ENCODE measurements at places on chromosomes 3 and 15.
A peak's percentile ranks its signal among the peaks of the same experiment; 100 is the strongest.

DNA sequence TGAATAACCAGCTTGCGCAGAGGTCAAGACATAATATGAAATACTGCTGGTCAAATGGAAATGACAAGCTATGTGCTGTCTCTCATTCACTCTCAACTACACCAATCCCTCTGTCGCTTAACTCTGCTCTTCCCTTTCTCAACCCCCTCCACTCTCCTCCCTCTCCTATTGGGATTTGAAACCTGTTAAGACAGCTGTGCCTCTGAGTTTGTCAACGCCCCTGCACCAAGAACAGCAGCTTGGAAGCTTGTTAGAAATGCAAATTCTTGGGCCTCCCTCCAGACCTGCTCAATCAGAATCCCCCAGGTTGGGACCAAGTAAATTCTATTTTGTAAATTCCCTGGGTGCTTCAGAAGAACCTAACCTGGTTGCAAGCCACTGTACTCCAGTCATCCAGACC, 149.7 kb upstream of the ATP2B2 start:
- DNase-seq = no peak

GRCh38 chr15:45378149-45378912, at the start of gene GATM:
GATM (minus strand) TSS chr15:45378544; CDS start chr15:45378453, 91 bp downstream.
- peak; percentile 58 for DNase-seq

DNA sequence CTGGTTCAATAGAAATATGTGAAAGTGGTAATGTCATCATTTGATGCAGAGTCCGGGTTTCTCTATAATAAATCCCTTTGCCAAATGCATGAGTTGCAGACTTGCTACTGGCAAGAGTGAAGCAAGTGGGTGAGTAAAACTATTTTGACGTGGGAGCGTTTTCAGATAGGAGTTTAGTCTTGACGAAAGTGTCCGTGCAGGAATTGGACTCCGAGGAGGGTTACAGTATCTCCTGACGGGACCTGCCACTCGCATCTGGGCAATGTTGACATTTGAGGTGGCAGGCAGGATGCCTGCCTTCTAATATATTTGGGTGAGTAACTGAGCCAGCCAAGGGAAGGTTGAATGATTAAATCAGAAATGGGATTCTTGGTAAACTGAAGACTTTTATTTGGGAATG, 16.0 kb downstream of the CDV3 start:
- DNase-seq = no peak

GRCh38 chr15:68408971-68409370, 23.0 kb downstream of the ITGA11 start:
- no peak for DNase-seq

DNA sequence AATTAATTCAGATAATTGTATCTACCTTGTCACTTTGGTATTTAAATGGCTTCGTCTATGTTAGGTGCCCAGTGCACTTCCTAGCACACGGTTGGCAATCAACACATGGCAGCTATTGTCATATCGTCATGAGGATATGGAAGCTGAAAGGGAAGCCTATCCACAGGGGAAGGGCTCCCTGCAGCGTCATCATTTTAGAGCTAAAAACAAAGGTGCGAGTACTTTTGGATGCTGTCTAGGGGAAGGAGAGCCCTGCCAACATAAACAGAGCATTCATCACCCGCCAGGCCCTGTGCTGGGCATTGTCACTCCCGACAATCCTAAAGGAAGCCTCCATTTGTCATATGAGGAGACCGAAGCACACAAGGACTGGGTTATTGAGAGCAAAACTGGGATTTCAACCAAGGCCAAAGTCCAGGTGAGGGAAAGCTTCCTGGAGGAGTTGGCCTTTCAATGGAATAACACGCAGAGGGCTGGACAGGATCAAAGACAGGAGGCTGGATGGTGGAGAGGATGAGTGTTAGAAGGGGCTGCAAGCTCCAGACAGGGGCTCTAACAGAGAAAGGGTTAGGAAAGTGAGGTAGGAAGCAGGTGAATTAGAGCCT, 8.0 kb upstream of the PARL start:
- no peak for DNase-seq

GRCh38 chr15:38705436-38706219, 141.0 kb upstream of the RASGRP1 start:
- DNase-seq = no peak

GRCh38 chr15:49927189-49927861, 191.7 kb downstream of the ATP8B4 start:
- DNase-seq = no peak

DNA sequence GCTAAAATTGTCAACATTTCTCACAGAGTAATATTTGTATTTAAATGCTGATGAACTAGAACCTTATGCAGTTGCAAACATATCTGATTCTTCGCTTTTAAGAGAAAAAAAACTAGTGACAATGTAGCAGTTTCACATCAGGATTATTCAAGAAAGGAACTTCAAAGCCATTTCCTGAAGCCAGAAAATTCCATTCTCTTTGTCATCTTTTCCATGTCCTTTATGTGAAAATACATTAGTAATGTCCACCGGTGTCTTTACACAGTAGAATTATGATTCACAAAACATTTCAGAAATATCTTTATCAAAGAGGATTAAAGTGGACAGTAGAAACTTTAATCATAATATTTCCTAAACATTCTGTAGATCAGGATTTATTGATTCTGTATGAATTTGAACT, 12.7 kb upstream of the LXN start:
- DNase-seq = no peak

DNA sequence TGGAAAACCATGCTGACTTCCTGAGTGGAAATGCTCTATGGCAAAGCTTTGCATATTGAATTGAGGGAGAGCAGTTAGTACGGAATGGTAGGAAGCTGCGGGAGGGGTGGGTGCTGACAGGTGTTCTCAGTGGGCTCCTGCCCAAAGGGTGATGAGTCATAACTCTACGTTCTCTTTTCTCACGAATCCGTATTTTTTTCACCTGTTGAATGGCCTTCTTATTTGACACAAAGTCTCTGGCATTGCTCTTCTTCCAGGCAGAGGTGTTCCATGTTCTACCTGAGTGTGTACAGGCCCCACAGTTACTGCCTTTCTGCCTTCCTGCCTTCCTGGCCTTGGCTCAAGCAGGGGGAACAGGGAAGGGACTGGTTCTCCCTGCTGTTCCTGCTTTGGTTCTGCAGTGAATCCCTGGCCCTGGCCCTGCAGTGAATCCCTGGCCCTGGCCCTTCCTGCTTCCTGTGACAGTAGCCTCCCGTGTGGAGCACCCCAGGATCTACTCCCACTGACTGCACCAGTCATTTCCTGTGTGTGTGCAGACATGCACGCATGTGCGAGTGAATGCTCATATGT, 31.9 kb downstream of the TRAK1 start:
- DNase-seq = no peak

DNA sequence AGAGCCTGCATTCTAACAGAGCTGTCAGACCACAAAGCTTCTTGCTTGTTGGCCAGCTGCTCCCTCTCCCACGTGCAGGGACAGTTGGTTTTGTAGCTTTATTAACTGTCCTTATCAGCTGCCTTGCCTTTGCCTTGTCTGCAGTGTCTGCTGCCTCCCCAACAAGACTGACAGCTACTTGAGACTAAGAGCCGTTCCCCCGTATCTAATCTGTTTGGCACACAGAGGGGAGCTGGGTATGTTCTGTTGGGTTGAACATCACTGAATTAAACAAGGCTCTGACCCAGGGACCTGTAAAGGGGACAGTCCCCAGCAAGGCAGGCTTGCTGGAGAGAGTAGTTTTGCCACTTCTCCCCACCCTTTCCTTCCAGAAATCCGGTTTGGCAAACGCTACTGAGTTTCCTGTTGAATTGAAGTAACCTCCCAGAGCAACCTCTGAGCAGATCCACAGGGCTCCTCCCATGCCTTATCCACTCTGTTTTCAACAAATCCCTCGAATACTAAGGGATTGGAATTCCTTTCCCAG, 116.1 kb downstream of the ANP32A start:
- DNase-seq = peak; percentile 24
